ENCODE measurements at places on chromosomes 3 and 15.

DNA sequence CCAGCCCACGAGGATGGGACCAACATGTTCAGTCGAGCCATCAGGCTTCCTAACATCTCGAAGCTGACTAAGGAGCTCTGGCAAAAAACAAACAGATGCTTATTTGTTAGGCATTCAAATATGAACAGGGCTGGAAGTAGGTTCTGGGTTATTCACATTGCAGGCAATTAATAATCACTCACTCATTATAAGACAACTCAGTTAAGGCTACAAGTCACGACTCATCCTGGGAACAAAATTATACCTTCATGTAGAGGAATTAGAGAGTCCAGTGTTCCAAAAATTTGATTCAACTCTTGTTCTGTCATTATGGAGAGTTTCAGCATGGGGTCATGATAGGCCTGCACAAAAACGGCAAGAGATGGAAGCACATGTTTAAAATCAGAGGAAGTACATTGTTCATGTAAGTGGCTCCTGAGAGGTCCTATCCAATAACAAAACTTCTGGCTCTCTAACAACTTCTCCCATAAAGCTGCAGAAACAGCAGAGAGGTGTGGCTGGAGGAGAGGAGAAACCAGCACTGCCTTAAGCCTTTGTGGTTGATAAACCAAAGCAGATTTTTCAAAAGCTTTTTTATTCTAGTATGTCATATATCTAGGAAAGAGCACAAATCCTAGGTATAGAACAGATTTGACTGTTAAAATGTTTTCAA lies 50.6 kb downstream of the ARHGEF3 start:
- DNase-seq = no peak

DNA sequence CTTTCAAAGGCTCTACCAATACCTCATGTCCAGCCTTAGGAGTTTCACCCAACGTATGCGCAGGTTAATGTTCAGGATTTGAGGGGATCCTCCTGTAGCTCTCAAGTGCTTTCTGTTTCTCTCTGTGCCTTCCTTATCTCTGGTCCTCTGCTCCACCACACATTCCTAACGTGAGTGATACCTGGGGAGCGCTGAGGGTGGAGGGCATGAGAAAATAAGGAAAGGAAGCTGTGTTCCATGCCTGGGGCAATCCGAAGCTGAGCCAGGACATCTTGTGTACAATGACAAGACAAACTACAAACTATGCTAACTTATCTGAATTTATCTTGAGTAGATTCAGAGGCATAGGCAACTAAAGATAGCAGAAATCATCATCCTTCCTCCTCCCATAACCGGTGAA lies 136.4 kb downstream of the SST start:
- no peak for DNase-seq

DNA sequence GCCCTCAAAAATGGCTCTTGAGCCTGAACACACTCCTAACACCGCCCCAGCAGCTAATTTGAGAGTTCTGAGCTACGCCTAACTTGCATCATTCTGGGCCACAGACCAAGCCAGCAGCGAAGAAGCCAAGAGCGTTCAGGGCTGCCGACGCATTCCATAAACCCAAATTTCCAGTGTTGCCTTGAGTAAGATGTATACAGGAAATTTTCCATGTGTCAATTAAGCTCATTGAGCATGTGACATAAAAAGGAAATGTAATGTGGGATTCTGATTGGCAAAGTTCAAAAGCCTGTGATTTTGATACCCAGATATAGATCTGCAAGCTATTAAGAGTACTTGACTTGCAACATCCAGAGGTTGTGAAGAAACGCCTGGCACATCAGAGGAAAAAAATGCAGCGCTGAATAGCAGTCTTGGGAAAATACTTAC lies 148.6 kb upstream of the NR2F2 start:
- DNase-seq = no peak

DNA sequence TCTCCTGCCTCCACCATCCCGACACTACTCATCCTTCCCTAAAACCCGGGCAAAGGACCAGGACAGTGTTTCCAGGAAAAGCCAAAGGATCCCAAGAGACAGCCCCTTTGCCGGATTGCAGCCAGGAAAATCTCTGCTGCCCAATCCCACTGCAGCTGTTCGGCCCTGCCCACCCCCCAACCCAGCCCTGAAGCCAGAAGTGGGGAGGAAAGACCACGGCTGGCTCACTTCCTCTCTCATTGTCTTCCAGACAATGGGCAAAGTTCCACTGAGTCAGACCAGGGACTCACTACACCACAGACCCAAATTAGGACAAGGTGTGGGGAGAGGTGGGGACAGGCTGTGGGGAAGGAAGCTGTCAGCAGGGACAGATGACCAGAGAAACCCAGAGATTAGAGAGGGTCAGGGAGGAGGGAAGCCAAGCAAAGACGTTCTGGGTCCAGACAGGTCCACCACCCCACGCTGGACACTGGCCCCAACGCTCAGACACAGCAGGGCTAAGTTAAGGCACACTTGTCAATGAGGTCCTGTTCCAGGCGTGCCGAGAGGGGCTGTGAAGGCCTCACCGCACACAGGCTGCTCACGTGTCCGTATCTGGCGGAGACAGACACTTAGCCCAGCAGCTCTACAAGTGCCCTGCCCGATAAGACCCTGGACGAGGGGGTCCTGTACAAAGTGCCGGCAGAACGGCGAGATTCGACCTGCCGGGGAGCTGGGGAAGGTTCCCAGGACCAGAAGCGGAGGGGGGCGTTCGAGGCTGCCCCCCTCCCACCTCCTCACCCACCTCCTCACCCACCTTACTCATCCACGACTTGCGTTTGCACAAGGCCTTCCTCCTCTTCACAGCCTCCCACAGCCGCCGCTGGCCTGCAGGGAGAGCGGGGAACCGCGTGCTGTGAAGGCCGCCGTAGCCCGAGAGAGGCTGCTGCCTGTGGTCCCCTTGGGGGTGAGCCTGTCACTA lies 21.9 kb downstream of the TNK2 start:
- DNase-seq = no peak

GRCh38 chr3:195251336-195252065 lies 19.5 kb downstream of the XXYLT1 start:
- DNase-seq = peak; percentile 25

DNA sequence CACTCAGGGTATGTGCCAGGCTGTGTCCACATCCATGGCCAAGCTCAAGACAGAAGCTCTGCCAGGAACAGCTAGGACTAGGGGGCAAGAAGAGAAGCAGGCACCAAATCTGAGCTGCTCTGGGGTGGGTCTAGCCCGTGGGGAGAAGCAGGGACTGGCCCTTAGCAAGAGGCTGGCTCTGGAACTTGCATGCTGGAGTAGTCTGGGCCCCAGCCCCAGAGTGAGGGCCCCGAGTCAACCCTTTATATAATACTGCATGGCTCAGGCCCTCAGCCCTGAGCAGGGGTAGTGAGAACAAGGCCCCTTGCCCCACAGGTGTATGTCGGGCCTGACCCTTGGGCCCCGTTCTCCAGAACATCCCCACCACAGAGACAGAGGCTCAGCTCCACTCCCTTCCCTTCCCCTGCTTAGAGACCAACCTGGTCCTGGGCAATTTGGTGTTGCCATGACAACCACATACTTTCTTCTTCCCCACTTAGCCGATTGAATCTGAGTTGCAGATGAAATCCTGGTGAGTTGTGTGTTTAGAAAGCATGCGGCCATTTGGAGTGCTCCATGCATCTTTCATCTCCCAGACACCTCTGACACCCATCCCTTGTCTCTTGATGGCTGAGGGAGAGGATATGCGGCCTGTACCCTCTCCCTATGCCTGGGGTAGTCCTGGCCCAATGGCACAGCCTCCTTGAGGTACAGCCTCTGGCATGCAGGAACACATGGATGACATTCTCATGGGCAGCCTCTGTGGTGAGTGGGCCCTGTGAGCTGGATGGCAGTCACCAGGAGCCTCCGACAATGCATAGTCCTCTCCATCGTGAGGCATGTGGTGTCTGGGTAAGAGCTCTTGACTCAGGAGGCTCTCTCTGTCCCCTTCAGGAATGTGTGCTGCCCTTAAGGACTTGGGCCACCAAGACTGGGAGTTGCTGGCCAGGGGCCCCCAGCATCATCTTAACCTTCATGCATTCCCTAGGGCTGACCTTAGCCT lies 29.2 kb upstream of the SFMBT1 start:
- DNase-seq = no peak

- no peak for DNase-seq
Observed at GRCh38 chr3:150319900-150320299, 88.2 kb upstream of the TSC22D2 start.

DNA sequence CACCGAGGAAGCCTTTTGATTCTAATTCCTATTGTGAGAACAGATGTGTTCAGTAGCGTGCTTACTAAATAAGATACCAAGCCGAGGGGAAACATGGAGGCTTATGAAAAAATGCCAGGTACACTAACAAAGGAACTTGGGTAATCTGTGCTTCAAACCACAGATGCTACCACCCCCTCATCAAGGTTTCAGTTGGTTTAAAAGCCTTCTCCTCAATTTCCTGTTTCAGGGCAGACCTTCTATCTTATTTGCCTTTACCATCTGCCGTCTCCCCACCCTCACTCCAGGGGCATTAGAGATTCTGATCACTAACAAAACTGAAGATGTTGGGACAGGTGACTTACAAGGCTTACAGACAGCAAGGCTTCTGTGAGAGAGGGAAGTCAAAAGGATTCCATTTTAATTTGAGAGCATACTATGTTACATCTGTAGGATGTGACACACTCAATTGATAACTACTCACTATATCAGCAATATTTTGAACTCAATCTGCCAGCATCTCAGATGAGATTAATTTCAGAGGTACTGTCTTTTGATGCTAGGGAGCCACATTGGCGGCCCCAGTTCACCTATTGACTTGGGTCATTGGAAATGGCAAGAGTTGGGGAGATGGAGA lies 60.6 kb upstream of the PLCL2 start:
- no peak for DNase-seq

DNA sequence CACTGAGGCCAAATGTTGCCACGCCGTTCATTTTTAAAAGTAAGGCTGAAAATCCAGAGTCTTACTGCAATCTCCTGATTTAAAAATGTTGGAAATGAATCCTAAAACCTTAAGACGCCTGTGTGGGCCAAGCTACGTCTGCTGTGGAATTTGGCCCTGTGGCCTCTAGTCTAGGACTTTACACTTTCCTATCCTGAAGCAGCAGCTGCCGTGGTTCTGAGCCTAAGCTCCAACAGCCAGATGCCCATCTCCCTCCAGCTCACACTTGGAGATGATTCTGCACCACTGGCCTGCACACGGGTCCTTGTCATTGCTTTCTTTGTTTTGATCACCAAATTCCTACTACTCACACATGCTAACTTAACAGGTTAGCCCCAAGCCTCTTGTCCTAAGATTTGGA lies 286.4 kb upstream of the LYSMD4 start:
- DNase-seq = no peak

DNA sequence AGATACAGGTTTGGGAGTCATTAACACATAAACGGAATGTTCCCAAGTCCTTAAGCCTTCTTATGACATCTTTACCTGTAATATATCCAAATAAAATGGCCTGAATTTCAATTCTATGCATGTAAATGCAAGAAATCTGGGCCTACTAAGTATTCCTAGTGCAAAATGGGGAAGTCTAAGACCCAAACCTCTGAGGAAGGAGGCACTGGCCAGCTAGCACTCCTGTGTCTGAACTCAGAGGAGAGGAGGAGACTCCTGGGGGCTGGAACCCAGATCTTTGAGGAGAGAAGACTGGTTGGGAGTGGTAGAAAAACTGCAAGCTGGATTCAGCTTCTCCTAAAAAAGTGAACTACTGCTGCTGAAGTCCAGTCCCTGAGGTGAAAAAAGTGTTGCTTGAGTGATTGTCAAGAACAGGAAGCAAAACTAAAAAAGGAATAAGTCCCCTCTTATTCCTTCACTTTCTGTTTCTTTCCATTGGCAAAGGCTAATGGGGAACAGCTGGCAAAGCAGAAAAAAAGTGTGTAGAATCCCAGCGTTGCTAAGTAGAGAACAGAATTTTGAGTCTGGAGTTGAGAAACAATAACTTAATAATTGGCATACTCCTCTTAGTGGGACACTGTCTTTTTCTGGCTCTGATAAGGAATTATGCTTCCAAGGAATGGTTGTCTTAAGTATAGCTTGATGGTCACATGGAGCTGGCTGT lies 54.8 kb upstream of the ATP2C1 start:
- no peak for DNase-seq

DNA sequence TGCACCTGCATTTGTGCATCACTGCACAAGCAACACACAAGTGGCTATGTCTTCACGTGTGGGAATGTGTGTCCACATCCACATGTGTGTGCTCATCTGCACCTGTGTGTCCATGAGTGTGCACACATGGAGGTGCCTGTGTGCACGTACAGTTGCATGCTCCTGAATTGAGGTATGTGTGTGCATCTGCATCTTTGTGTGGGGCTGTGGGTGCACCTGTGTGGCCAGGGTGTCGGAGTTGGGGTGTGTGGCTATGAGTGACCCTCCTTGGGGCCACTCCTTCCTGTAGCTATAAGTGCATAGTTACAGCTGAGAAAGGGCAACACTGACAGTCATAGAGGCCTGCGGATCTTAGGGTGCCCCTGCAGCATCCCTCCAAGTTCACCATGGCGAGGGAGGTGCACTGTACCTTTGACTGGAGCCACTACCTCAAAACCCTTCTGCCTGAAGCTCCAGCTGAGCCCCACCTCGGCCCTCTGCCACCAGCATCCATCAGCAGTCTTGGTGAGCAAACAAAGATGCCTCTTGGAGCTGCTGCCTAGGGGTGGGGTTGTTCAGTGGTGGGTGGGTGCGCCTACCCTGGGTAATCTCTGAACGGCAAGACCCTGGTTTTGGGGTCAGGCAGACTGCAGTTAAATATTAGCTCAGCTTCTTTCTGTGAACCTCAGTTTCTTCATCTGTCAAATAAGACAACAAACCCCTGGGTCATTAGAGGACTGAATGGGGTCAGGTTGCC lies 5.2 kb upstream of the HHATL start:
- DNase-seq = no peak

DNA sequence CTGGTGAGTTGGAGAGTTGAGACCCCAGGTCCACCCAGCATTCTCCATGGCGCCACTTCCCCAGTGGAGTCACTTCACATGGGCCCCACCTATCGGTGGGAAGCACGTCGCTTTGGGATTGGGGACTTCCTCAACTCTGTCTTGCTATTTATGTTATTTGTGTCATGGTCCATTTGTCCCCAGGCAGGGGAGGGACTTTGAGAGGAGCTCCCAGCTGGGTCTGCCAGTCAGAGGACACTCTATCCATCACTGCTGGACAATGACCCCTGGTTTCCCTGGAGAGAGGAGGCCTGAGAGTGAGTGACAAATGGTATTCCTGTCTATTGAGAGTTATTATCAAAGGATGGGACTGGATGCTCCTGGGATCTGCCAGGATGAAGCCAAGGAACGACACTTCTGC lies 127.6 kb downstream of the RAB11A start:
- DNase-seq = no peak

GRCh38 chr3:11810276-11810675 lies 36.4 kb downstream of the TAMM41 start:
- no peak for DNase-seq

Data from activated naive CD4-positive, alpha-beta T cell treated with Interleukin-2 at 50 U/mL for 16 hours (primary cell).